Foreskin melanocyte (primary cell): ENCODE measurements at places on chromosomes 4 and X.
A peak's percentile ranks its signal among the peaks of the same experiment; 100 is the strongest.

- no peak for DNase-seq
These were observed 43.5 kb upstream of the CITED1 start for GRCh38 chrX:72349190-72349589.

GRCh38 chr4:33649015-33649414, 2595.3 kb downstream of the ARAP2 start:
- no peak for DNase-seq

GRCh38 chrX:20527558-20528011, 260.9 kb upstream of the RPS6KA3 start:
- no peak for DNase-seq

- no peak for DNase-seq
These were observed 111.7 kb downstream of the TENM3 start for GRCh38 chr4:182354867-182355266.

DNA sequence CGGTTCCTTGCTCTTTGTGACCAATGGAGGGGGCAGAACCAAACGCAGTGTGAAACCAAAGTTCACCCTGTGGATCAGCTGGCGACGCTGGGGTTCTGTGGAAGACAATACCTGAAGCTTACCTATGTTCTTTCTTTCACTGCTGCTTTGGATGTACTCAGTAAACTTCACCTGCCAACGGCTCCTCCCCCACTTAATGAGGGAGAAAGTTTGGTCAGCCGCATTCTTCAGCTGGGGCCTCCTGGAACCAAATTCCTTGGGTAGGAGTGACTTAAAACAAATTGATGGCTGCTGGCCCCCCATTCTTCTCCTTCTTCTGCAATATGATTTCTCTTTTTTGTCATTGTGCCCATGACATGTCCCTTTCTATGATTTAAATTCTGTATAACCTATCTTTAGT, 282.4 kb downstream of the ANK2 start:
- DNase-seq = no peak

- DNase-seq = no peak
These were observed 1.6 kb upstream of the NDST3 start for GRCh38 chr4:118032691-118033090.

- DNase-seq = no peak
These were observed 100.8 kb upstream of the ADRA2C start for GRCh38 chr4:3665360-3665891.

DNA sequence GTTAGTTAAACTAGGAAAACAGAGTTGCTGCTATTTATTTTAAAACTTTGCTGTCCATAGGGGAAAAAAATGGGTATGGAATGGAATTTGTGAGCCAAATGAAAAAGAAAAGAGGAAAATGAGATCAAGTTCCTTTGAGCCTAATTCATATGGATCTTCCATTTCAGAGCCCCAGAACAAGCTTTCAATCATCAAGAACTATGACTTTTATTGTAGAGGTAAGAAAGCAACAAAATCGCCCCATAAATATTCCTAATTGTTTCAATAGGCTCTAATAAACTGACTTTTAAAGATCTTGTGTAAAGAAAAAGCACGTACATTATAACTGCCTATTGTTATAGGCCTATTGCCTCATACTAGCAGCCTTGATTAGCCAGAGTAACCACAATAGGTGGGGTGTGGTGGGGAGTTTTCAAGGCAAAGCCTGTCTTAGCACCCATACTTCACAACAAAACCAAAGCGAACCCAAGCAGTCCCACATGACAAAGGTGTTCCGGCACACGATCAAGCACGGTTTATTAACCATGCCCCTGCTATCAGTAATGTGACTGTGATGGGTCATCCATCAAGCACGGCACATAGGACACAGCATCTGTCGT, 44.4 kb downstream of the RBM47 start:
- DNase-seq = no peak

DNA sequence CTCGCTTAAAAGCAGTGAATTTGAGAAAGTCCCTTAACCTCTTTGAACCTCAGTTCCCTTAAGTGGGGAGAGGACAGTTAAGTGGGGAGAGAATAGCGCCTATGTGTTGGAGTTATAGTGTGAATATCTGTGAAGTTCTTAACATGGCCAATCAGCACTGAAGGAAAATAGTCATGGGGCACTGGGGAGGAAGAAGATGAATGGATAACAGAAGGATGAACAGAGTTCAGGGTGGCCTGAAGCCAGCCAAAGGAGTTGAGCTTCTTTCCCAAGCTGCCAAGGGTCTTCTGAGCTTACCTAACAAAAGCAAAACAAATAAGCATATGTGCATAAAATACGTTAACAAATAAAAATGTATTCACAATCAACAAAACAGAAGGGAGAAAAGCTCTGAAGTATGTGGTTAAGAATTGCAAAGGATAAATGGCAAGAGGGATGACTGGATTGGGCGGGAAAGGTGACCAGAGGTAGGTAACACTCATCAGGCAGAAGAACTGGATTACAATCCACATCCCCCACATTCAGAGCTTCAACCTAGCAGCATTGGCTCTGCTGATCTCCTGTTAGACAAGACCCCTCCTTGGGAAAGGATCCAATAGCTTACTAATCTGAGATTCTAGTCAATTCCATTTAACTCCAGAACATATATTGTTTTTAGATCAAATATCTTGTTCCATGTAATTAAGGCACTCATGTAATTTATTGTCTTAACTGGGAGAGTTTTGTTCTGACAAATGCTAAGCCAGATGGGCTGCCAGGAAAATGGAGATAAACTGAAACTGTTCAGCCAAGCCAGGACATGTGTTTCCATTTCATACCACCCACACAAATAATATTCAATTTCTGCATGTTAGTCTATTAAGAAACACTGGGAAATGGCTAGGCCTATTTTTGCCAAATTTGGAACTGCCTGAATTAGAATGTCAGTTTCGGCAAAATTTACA, 221.2 kb downstream of the LDB2 start:
- no peak for DNase-seq

- DNase-seq = no peak
These were observed 758 bp downstream of the SCFD2 start for GRCh38 chr4:53365121-53365485.

- no peak for DNase-seq
These were observed 4.0 kb upstream of the PDGFRA start for GRCh38 chr4:54224996-54225597.

DNA sequence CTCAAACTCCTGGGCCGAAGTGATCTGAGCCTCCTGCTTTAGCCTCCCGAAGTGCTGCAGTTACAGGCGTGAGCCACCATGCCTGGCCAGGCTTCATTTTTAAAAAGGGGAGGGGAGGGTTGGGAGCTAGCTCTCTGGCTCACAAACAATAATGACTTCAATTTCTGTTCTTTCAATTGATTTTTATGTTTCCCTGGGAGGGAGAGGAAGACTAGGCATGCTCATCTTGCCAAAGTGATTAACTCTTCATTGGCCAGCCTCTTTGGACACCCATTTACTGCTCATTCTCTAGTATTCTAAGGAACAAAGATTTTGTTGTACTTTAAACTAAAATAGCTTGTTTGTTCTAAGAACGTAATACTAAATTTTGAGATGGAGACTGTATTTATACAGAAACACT, 43.4 kb upstream of the TRIM2 start:
- DNase-seq = peak; percentile 63

- DNase-seq = no peak
These were observed 108.7 kb downstream of the CORIN start for GRCh38 chr4:47729131-47729680.

DNA sequence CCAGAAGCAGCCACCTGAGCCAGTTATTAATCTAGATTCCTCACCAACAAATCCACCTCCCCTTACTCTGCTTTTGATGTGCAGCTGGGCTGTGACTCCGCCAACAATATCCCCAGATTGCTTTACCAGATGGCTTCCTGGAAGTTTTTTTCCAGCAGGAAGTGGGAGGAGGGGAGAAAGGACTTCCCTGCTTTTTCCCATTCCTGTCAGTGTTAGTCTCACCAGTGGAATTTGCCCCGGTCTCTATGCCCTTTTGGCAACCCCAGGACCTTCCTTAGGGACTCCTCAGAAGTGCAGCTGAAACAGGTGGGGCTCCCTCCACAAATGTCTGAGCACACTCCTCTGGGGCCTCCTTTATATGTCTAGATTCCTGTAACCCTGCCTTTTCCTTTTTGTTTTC, 465.2 kb upstream of the IGFBP7 start:
- DNase-seq = no peak

DNA sequence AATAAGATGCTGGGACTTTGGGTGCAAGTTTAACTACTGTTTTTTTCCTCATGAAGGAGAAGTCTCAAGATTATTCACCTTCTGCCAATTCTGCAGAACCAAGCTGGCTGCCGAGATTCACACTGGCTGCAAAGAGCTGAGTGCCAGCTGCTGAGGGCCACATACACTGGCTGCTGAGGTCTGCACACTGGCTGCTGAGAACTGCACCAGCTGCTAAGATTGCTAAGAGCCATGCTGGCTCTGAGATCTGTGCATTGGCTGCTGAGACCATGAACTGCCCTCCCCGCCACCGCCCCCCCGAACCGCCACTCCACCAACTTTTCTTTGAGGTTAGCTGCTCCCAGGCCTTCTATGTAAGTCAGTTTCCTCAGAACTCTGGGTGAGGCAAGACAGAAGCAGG, 330.3 kb downstream of the CBLL2 start:
- DNase-seq = no peak

GRCh38 chr4:135354876-135355275, 1153.3 kb upstream of the PABPC4L start:
- DNase-seq = no peak

DNA sequence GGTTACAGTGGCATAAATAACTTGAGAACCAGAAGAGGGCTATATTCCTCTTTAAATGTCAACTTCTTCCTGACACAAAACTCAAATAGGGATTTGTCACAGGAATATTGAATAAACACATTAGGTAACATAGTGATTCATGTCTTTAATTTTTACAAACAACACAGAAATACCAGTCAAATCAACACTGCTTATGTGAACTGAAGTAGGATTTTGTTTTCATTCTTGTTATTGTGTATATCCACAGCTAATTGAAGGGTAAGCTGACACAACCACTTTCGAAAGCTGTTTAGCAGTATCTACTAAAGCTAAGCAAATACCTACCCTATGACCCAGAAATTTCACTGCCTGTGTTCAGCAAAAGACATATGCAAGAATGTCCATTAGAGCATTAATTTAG, 120.4 kb upstream of the EOLA2 start:
- DNase-seq = no peak

- no peak for DNase-seq
These were observed 244.9 kb downstream of the NAP1L3 start for GRCh38 chrX:93428497-93428896.

DNA sequence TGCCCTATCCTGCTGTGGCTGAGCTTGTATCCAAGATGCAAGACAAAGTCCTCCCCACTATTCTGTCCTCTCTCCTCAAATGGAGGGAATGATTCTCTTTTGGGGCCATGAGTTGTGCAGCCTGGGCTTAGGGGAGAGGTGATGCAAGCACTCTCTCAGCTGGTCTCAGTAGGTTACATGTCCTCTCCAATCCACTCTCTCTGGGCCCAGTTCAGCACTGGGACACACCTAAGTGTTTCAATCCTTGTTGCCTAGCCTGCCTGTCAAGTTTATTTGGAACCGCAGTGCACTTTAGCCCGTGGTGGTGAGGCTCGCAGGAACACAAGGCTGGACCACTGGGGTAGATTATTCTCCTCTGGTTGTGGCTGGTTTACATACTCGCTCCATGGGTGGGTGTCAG, 23.8 kb upstream of the TMPRSS11D start:
- DNase-seq = no peak

GRCh38 chr4:66275411-66276038, 605.2 kb upstream of the EPHA5 start:
- DNase-seq = peak; percentile 0

GRCh38 chrX:106249706-106250379, 81.7 kb downstream of the PWWP3B start:
- no peak for DNase-seq

DNA sequence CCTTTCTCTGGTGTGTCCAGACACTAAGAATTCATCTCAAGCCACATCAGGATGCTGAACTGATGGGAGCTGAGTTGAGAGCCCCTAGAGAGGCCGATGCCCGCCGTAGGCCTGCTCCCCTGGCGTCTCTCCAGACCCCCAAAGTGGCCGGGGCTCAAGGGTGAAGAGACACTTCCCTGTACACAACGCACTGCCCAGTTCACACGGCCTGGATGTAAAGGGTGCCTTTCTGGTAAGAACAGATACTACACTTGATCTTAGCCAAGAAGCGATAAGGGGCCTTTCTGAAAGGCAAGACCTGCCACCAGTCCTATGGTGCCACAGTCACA, 5.1 kb upstream of the TREX2 start:
- DNase-seq = no peak

DNA sequence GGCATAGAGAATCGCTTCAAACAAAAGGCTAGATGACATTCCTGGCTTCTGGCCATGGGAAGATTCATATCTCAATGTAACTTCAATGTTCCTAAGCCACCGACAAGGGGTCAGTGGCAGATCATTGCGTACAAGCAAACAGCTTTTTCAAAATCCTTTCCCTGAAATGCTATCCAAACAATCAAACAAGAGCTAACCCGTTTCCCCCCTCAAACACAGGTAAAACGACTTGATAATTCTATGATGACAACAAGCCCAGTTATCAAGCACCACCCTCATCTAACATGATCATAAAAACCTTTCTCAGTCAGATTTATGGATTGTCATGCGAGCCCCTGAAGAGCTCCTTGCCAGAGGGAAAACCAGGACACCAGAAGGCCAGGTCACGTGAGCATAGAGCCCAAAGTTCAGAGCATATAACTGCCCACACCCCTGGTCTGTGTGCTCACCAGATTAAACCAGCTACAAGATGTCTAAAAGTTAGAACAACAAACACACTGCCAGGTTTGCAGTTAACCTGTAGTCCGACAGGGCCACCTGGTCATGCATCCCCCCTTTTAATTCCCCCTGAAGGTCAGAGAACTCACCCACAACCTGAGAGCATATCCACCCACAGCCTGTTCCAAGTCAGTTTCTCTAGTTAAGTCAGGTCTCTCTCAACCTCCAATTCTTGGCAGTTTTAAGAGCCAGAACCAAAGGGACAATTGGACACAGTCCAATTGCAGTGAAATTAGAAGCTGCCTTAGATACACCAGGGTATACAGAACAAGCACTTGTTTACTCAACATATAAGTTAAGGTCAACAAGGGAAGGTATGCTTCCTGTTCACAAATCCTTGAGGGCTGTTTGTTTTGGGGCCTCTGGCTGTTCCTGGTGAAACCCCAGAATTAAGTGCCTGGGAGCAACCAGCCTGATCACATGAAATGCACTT, 248.1 kb upstream of the PPARGC1A start:
- no peak for DNase-seq

DNA sequence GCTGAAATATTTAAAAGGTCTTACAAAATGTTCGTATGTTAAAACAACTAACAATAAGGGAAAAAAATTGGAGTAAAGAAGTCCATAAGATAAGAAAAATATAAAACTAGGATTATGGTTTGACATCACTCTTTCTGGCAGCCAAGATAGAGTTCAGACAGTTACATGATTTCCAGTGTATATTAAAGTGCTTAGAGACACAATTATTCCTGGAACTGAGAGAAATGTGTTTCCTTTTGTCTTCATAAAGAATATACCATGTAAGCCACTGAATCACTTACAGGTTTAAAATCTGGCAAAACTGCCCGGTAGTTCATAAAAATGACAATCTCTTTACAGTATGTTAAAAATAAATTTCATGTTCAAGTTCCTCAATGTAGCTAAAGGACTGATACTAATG, 538.7 kb upstream of the ATOH1 start:
- no peak for DNase-seq

GRCh38 chr4:157889788-157890187, 283.0 kb downstream of the GASK1B start:
- no peak for DNase-seq

- DNase-seq = no peak
These were observed 18.2 kb upstream of the SLC25A14 start for GRCh38 chrX:130321550-130321949.
